Stimulated activated naive B cell treated with anti-CD40 and anti-IgM and Interleukin-4, amounts not matched to agents 10 μg/mL and 1 μg/mL and 100 μg/mL, for 72 hours (primary cell): ENCODE measurements at places on chromosomes 12 and 14.

- peaks cover 22% of the 10 kb centered on the region for H3K4me1 ChIP-seq
- peak overlapping the region; percentile 87 for H3K4me3 ChIP-seq
- H3K27ac ChIP-seq, result peak overlapping the region; percentile 98
- peaks cover 9% of the 10 kb centered on the region for H3K36me3 ChIP-seq
Measured at GRCh38 chr12:79933532-79934264, 1.2 kb downstream of the PPP1R12A start.

DNA sequence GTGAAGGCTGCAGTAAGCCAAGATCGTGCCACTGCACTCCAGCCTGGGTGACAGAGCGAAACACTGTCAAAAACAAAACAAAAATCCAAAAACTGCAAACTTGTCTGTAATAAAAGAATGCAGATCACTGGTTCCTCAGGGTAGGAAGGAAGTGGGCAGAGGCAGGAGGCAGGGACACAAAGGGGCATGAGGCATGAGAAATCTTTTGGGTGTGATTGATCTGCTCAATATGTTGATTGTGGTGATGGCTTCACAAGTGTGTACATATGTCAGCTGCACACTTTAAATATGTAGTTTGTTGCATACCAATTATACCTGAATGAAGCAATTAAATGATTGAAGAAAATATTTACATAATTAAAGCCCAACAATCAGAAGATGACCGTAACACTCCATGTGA is 117.6 kb downstream of the CMAS start:
- no peaks in the 10 kb centered on the region for H3K27me3 ChIP-seq
- peaks cover 45% of the 10 kb centered on the region for H3K4me1 ChIP-seq
- H3K4me3 ChIP-seq, result no peak overlapping the region
- no peak for DNase-seq
- H3K27ac ChIP-seq, result peak overlapping the region; percentile 59

DNA sequence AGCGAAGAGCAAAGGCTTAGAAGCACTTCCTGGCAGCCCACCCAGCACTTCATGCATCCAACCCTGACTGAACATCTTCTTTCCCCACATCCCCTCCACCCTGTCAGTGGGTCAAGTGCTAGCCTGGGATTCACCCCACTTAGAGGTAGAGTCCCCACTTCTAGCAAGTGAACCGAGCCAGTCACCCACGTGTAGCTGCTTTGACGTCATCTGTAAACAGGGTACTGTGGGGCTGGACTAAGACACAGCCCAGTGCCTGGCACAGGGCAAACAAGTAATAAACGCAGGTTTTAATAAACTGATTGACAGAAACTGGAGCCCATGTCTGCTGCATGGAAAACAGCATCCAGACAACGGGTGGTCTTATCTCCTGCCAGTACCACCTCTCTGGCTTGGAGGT is 61.7 kb downstream of the ITPK1 start:
- H3K36me3 ChIP-seq, result peaks cover 29% of the 10 kb centered on the region
- no peak overlapping the region for H3K4me3 ChIP-seq
- H3K4me1 ChIP-seq, result peaks cover 22% of the 10 kb centered on the region
- no peak overlapping the region for H3K27ac ChIP-seq
- no peak for DNase-seq

- no peak for DNase-seq
- H3K4me1 ChIP-seq, result peaks cover 11% of the 10 kb centered on the region
- no peaks in the 10 kb centered on the region for H3K36me3 ChIP-seq
- H3K4me3 ChIP-seq, result no peak overlapping the region
Measured at GRCh38 chr12:22101749-22102243, 55.8 kb downstream of the CMAS start.

DNA sequence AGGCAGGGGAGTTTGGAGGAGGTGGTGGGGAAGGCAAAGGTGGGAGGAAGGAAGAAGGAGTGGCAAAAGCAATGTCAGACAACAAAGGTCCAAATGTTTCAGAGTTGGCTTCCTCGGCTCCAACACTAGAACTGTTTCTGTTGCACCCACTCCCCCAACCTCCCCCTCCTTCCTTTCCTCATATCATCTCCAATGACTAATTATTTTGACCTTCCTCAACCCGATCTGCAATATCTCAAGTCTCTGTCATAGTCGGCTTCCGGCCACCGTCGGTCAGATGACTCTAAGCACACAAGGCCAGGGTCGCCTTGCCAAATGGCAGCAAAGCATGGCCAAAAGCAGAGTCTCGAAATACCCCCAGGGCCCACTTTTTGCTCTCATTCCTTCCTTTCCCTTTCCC is 637.0 kb upstream of the TBX3 start:
- no peaks in the 10 kb centered on the region for H3K36me3 ChIP-seq
- H3K4me3 ChIP-seq, result no peak overlapping the region
- no peak overlapping the region for H3K27ac ChIP-seq
- H3K27me3 ChIP-seq, result no peaks in the 10 kb centered on the region
- peaks cover 11% of the 10 kb centered on the region for H3K4me1 ChIP-seq

DNA sequence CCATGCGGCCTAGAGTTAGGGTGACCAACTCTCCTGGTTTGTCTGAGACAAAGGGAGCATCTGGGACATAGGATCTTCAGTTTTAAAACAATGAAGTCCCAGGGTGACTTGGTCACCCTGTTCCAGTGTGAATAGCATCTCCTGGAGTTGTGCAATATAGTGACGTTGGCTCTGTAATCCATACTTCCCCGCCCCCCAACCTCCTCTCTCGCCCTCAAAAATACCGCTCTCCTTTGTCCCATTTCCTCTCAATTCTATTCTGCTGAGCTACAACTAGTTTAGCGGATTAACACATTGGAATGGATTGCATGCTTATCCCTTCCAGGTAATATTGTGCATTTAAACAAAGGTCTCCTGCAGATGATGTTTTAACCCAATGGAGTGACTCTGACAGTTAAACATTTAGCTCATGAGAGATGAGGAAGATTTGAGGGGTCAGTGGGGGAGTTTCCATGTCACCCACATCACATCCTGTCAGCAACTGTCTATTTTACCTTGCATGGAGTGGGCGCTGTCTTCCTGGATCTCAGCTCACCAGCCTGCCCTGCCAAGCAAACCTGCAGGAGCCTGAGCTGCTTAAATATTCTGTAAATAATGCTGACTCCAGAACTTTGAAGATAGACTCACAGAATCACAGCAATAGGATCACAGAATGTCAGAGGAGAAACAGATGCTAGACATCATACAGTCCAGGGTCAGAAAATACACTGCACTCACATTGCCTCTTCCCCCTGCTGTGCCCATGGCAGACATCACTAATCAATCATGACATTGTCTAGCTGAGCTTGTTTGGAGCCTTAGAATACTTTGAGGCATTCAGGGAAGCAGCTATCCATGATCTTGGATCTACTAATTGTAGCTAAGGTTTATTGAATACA is 43.0 kb downstream of the MAP1LC3B2 start:
- peaks cover 22% of the 10 kb centered on the region for H3K4me1 ChIP-seq
- no peak overlapping the region for H3K27ac ChIP-seq
- no peak for DNase-seq
- H3K4me3 ChIP-seq, result no peak overlapping the region
- no peaks in the 10 kb centered on the region for H3K36me3 ChIP-seq

DNA sequence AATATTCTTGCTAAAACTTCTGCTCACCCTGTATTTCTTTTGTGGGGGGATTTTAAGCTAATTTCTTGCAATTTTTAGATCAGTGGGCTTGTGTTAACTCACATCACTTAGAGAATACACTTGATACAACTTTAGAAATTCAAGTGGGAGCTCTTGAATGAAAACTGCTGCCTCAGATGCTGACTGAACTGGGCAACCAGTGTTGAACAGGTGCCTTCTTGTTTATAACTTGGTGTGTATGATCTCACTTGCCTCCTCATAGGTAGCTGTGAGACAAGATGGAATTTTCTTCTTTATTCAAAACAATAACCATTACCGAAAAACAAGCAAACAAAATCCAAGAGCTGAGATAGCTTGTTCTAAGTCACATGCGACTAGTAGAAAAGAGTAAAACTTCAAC is 63.5 kb downstream of the FGD4 start:
- no peak for DNase-seq
- H3K4me1 ChIP-seq, result peaks cover 1% of the 10 kb centered on the region
- H3K36me3 ChIP-seq, result no peaks in the 10 kb centered on the region
- H3K4me3 ChIP-seq, result no peak overlapping the region
- H3K27ac ChIP-seq, result no peak overlapping the region
- no peaks in the 10 kb centered on the region for H3K27me3 ChIP-seq

- DNase-seq, result no peak
- no peak overlapping the region for H3K4me3 ChIP-seq
- no peaks in the 10 kb centered on the region for H3K4me1 ChIP-seq
- no peaks in the 10 kb centered on the region for H3K36me3 ChIP-seq
Measured at GRCh38 chr14:32733015-32733414, 205.7 kb upstream of the NPAS3 start.

- H3K4me1 ChIP-seq, result no peaks in the 10 kb centered on the region
- H3K36me3 ChIP-seq, result peaks cover 23% of the 10 kb centered on the region
- no peaks in the 10 kb centered on the region for H3K27me3 ChIP-seq
- H3K4me3 ChIP-seq, result no peak overlapping the region
Measured at GRCh38 chr14:94043111-94043755, 17.1 kb downstream of the OTUB2 start.

GRCh38 chr12:18320036-18320617 is 58.8 kb downstream of the PIK3C2G start:
- no peaks in the 10 kb centered on the region for H3K27me3 ChIP-seq
- no peak for DNase-seq
- no peak overlapping the region for H3K27ac ChIP-seq
- no peak overlapping the region for H3K4me3 ChIP-seq
- no peaks in the 10 kb centered on the region for H3K36me3 ChIP-seq

- H3K27me3 ChIP-seq, result no peaks in the 10 kb centered on the region
- no peak overlapping the region for H3K4me3 ChIP-seq
- H3K36me3 ChIP-seq, result no peaks in the 10 kb centered on the region
- H3K27ac ChIP-seq, result no peak overlapping the region
Measured at GRCh38 chr14:79730953-79731352, 480.4 kb downstream of the DIO2 start.

- no peak for DNase-seq
- no peaks in the 10 kb centered on the region for H3K27me3 ChIP-seq
- H3K36me3 ChIP-seq, result no peaks in the 10 kb centered on the region
- no peaks in the 10 kb centered on the region for H3K4me1 ChIP-seq
- no peak overlapping the region for H3K4me3 ChIP-seq
- H3K27ac ChIP-seq, result no peak overlapping the region
Measured at GRCh38 chr14:80356413-80356812, 145.1 kb upstream of the DIO2 start.

DNA sequence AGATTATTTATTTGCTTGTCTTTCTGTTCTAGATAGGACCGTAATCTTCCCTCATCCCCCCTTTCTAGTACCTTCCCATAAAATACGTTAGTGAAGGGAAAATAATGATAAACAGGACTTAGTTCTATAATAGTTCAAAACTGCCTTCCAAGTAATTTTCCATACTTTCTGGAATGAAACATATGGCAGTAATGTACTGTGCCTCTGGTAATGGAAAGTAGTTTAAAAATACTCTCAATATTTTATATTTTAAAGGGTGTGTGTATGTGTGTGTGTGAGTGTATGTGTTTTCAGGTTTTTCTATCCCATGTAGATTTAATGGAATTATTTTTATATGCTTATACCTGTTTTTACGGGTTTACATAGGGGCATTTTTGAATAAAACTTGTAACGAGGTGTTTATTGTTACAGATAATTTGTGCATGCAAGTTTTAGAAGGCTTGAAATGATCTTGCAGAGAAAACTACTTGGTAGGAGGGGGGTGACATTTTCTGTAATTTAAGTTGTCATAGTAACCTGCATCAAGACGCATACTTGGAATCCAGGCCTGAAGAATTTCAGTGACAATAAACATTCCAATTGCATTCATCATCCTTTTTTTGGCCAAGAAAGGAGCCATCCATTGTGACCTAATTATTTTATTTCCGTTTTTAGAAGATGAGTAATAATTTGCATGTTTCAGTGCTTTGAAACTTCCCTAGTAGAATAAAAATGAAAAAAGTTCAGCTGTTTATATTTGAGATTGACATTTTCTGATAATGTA is 38.9 kb downstream of the RASSF8 start:
- no peak overlapping the region for H3K4me3 ChIP-seq
- H3K36me3 ChIP-seq, result no peaks in the 10 kb centered on the region
- no peaks in the 10 kb centered on the region for H3K27me3 ChIP-seq
- no peak overlapping the region for H3K27ac ChIP-seq

DNA sequence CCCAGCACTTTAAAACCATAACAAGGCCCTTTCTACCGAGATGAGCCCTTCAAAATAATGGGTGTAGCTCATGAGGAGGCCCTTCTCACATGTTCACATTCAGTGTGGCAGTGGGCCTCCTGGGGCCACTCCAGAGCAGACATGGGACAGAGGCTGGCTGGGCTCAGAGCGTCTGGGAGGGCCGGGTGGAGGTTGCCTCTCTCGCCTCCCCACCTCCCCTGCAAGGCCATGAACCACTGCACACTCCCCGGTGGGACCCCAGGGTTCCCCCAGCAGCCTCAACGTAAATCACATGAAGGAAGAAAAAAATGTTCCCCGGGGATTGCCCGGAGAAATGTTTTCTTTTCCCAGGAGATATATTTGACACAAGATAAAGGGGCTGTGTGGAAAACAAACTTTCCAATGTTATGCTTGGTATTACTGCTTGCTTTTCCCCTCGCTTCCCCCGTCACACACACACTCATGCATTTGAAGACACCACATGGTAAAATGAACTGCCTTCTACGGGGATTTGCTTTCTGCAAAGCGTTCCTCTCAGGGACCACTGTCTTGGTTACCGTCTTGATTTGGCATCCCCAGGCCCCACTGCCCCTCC is 190.7 kb upstream of the CCND2 start:
- H3K4me1 ChIP-seq, result peaks cover 35% of the 10 kb centered on the region
- peak overlapping the region; percentile 78 for H3K27ac ChIP-seq
- peak; percentile 37 for DNase-seq
- no peak overlapping the region for H3K4me3 ChIP-seq
- H3K36me3 ChIP-seq, result peaks cover 7% of the 10 kb centered on the region

DNA sequence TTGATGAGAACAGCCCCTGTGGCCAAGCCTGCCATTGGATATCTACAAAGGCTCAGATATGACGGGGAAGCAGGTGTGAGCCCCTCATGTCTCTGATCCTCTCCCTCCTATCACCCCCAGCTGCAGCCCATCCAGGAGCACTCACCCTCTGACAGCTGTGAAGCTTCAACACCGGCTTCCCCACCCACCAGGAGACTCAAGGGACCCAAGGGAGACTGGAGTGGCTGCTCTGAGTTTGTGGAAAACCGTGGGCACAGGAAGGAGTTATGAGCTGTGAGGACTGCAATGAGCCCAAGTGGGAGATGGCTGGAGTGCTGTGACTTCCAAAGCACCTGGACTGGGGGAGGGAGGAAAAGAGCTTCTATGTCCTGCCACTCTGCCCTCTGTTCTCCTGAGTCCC is 7.9 kb downstream of the IFI27L2 start:
- peaks cover 17% of the 10 kb centered on the region for H3K36me3 ChIP-seq
- no peak overlapping the region for H3K4me3 ChIP-seq
- no peak overlapping the region for H3K27ac ChIP-seq
- no peak for DNase-seq

DNA sequence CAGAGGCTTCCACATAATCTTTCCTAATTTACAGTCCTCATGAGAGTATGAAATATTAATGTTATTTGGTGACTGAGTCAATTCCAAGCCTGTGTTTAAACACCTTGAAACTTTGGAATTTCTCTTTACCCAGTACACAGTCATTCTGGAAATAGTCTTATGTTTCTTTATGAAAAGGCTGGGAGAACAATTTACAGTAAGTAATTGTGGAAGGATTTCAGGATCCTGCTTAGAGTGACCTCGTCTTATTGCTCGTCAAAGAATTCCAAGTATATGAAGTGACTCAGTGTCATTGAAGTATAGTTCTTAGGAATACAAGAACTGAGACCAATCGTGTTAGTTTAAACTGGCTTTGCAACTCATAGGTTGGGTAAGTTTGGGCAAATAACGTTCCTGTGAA is 634.2 kb downstream of the SLC16A7 start:
- H3K27me3 ChIP-seq, result no peaks in the 10 kb centered on the region
- H3K36me3 ChIP-seq, result no peaks in the 10 kb centered on the region
- H3K4me1 ChIP-seq, result no peaks in the 10 kb centered on the region
- H3K27ac ChIP-seq, result no peak overlapping the region
